Stimulated activated CD8-positive, alpha-beta memory T cell treated with anti-CD3 and anti-CD28 coated beads, Interleukin-4, amount 100 ng/mL, for 1 hour (primary cell): ENCODE measurements at places on chromosomes 13 and 19.

DNA sequence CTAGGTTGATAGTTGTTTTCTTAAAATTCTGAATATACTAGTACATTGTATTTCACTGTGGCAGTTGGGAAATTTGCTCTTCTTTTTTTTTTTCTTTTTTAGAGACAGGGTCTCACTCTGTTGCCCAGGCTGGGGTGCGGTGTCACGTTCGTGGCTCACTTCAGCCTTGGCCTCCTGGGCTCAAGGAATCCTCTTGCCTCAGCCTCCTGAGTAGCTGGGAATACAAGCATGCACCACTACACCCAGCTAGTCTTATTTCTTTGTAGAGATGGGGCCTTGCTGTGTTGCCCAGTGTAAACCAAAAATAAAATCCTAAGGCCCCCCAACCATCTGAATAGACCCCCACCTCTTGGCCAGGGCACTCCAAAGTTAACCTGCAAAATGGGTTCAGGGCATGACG is 79.3 kb downstream of the FNDC3A start:
- no peak for DNase-seq

DNA sequence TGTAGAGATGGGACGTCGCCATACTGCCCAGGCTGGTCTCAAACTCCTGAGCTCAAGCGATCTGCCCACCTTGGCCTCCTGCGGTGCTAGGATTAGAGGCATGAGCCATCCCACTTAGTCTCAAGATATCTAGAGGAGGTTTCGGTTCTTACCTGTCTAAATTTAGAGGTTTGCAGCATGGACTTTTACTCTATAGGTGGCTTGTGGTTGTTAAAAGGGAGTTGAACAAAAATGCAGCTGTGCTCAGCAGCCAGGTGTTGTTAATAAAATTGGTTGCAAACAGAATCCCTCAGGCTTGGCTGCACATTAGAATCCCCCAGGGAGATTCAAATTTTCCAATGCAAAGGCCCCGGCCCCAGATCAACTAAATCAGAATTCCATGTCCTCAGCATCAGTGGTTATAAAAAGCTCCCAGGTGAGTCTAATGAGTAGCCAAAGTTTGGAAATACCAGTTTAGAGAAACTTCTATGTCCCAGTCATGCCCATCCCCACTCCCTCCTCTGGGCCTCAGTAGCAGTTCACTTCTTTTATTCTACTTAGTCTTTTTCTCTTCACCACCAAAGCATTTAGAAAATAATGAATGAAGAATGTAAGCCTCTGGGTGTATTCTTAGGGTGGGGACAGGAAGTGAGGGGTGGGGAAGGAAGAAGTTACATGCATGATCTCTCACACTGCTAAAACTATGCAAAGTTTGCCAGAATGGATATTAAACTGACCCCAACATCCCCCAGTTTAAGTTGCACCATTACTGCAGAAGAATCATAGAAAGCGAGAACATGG is 471.0 kb downstream of the COG6 start:
- no peak for DNase-seq

- DNase-seq: no peak
These were observed 1633.5 kb downstream of the SLITRK1 start for GRCh38 chr13:82248762-82249161.

DNA sequence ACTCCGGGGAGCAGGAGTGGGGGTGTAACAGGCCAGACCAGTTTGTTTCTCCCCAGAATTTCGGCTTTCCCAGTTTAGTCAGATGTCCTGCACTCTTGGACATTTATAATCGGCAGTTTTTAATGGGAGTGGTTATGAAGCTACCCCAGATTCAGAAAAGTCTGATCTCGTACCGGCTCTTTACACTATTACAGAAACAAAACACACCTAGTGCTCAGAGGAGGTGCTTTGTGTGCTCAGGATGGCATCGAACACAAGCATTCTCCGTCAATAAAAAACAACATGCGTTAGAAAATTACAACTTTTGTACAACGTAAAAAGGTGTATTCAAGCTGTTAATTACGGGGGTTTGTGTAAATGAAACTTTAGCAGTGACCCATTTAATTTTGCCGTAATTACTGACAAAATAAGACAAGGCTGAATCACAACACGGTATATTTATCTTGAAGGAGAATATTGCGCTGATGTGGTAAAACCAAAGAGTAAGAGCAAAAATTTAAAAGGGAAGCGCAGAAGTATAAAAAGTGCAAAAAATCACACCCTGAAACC is 6.6 kb upstream of the SOX1 start:
- no peak for DNase-seq

DNA sequence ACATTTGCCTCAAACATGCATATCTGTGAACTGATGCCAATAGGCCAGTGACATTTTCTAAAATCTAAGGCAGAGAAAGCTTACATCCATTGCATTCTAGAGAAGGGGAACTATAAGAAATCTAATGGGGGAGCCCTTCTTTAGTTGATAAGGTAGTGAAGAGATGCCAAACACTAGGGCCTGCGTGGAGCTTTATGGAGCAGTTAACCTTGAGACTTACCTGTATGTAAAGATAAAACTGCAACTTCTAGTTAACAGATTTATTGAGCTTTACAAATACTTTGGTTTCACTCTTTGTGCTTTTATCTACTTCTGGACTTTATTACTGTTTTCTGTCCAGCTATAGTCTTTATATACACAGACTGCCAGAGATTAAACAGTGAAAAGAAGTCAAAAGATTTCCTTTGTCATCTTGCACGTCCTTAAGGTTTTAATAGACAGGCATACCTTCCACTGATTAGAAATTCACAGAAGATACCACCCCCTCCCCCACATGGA is 457.6 kb downstream of the KLF12 start:
- DNase-seq: no peak

DNA sequence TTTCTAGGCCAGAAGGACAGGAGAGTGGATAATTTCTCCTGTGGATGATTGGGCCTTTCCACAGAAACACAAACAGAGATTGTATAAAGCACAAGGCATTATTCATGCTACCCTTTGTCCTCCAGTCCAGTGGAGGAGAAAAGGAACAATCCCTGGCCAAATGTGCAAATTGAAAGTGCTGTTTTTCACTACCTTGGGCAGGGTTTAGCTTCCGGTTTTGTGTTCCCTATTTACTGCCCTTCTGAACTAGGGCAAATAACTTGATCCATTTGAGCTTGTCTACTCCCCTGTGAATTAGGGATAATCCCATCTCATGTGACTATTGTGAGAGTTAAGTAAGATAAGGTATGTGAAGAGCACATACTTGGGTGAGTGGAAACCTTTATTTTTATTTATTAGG is 13.3 kb downstream of the PDX1 start:
- DNase-seq: no peak

DNA sequence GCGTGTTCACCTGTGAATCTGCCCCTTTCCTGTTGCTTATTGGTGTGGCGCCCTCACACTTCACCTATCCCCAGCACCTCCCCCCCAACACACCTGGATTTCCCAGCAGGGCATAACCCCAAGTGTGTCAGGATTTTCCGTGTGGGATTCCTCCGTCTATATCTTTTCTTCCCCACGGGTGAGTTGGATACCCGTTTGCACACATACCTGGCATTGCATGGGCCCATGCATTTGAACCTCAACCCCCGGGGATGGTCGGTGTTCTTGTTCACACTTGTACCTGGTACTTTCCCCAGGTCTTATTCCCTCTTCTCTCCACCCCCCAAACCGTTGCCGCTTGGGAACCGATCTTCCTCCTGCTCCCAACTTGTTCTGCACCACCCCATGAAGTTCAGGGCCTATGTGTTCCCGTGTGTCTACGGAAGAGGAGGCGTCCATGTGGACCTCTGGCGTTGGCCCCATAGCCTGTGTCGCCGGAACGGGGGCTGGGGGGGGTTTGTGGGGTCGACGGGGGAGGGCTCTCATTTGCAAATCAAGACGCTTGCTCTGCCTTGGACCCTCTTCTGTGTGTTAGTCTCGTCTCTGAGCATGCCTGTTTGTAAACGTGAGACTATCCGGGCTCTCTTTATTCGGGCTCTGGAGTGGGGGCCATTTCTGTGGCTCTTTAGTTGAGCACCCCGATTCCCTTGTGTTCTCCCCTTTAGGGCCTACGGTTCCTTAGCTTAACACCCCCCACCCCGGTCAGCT is 1.7 kb downstream of the PRR12 start:
- no peak for DNase-seq

GRCh38 chr19:45526143-45526542 is 18.9 kb downstream of the VASP start:
- no peak for DNase-seq

DNA sequence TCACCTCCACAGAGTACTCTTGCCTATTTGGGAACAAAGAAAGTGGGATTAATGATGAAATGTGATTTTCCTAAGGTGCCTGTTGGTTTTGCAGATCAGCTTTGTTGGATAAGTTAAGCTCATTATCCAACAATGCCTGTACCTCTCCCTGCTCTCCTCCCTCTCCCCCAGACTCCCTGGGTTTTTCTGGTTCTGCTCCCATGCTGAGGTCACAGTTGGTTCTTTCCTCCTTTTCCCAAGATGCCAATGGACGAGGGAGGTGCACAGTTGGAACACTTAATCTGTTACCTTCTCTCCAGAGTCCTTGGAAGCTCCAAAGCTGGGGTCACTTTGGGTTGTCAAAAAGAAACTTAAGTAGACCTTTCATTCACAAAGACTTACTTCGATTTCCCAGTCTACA is 1.6 kb downstream of the OXGR1 start:
- DNase-seq: no peak

- DNase-seq: no peak
These were observed 736.9 kb downstream of the EFNB2 start for GRCh38 chr13:105798541-105798940.

GRCh38 chr13:32007494-32007893 is 24.1 kb upstream of the FRY start:
- no peak for DNase-seq

DNA sequence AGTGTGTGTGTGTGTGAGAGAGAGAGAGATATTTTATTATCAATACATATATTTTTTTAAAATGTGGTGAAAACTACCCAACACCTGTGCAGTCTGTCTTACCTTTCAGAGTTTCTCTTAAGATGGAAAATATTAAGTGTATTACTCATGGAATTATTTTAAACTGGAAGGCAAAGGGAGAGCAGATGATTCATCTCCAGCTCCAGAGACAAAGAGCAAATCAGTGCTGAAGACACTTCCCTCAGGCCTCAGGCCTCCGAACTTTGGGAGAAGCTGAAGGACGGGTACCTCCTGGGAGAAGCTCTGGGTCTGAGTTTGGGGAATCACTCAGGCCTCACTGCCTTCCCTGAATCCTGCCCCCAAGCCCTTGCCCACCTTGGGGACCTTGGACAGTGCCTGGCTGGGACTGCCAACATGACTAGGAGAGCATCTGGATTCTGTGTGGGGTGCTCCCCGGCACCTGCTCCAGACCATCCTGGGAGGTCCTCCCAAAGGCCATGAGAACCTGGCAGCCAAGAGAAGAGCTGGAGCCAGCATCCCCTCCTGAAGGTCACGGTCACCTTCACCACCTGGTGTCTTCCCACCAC is 170.4 kb upstream of the UBL3 start:
- no peak for DNase-seq

- no peak for DNase-seq
These were observed 3.0 kb downstream of the TOMM40 start for GRCh38 chr19:44894052-44894400.
